ENCODE measurements at places on chromosomes 16 and 17.
A peak's percentile ranks its signal among the peaks of the same experiment; 100 is the strongest.

DNA sequence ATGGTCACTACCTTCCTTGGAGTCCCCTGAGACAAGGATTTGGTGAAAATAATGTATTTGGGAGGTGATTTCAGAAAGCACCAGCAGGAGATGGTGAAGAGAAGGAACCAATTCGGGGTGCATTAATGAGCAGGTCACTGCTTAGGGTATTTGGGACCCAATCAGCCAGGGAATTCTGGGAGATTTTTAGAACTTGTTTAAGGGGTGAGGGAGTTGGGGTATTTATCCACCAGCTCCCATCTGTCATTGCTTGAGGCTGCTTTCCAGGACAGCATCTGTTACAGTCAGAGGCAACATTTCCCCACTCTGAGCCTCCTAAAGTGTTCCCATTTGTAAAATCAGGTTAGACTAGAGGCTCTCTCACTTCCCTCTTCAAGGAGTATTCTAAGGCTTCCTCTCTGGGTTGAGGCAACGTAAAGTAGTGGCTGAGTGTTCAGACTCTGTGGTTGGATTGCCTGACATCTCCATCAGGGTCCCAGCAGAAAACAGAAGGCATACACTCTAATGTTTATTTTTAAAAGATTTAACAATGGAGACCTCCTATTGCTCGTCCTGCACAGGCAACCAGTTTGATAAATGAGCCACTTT lies 60.9 kb downstream of the CLEC19A start:
- DNase-seq = no peak

DNA sequence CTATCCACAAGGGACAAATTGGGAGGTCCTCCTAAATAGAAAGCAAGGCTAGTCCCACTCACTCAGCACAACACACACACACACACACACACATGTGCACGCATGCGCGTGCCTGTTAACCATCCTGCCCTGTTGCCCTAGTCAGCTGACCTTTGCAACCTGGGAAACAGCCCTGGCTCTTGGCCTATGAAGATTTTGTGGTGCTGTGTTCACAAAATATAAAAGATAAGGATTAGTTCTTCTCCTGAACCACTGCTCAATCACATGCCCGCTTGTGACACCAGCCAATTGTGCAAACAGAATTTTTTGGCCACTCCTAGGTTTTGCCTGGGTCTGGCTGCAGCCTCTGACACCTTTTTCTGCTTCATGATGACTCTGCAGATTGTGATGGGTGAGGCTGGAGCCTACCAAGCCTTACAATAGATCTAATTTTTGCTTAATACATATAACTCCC lies 3.3 kb upstream of the CES1 start:
- DNase-seq = no peak

DNA sequence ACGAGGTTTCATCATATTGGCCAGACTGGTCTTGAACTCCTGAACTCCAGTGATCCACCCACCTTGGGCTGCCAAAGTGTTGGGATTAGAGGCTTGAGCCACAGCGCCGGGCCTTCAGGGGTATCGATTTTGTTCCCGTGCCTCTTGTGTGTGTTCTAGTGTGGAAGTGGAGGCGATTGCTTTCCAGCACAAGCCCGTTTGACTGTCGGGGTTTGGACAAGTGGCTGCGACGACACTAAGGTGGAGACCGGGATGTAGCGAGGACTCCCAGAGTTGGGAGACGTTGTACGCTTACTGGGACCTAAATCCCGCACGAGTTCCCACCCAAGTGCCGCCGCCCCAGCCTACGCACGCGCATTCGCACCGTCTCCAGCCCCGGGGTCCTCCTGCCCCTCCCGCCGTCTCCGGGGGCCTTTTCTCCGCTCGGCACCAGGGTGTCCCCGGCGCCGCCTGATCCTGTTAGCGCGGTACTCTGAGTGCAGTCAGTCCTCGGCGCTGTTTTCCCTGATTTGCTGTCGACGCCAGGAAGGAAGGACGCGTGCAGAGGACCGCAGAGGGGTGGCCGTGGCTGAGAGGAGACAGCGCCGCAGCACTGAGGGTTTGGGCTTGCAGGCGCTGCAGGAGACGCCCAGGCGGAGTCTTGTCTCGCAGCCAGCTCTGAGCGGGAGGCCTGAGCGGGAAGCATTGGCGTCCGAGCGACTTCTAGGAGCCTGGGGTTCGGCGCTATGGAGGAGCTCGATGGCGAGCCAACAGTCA lies at the start of gene NUP85:
Gene NUP85 (plus strand): TSS at position 643 of the 756 bp plus-strand sequence. CDS start 83 bp downstream, at position 726.
- peak; percentile 87 for DNase-seq

GRCh38 chr17:82941021-82942001 lies 101.5 kb upstream of the ZNF750 start:
- no peak for DNase-seq

GRCh38 chr16:90011908-90012501 lies 7.3 kb downstream of the DBNDD1 start:
- no peak for DNase-seq

- DNase-seq = no peak
Measured at GRCh38 chr17:77432742-77433141, 292.0 kb downstream of the SEC14L1 start.

DNA sequence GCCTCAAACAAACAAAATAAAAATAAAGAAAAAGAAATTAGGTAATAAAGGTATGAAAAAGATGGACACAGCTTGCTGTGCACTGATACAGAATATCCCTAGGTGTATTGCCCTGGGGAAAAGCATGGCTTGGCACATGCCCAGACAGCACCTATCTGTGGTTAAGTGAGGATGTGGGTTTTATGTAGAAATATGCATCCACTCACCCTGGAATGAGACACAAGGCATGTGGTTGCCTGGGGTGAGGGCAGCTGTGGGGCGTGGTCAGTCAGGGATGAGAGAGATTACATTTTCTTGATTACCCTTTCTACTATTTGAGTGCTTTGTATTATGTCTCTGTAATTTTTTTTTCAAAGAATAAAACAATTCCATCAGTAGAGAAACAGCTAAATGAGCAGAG lies 6.9 kb downstream of the PLLP start:
- DNase-seq = no peak

GRCh38 chr16:77064037-77064436 lies 127.0 kb upstream of the MON1B start:
- DNase-seq = no peak

GRCh38 chr17:39092692-39093230 lies 58.7 kb downstream of the PLXDC1 start:
- no peak for DNase-seq

- no peak for DNase-seq
Measured at GRCh38 chr16:72996291-72997062, 51.5 kb downstream of the ZFHX3 start.

- no peak for DNase-seq
Measured at GRCh38 chr17:28228986-28229729, 89.8 kb upstream of the TMEM97 start.

DNA sequence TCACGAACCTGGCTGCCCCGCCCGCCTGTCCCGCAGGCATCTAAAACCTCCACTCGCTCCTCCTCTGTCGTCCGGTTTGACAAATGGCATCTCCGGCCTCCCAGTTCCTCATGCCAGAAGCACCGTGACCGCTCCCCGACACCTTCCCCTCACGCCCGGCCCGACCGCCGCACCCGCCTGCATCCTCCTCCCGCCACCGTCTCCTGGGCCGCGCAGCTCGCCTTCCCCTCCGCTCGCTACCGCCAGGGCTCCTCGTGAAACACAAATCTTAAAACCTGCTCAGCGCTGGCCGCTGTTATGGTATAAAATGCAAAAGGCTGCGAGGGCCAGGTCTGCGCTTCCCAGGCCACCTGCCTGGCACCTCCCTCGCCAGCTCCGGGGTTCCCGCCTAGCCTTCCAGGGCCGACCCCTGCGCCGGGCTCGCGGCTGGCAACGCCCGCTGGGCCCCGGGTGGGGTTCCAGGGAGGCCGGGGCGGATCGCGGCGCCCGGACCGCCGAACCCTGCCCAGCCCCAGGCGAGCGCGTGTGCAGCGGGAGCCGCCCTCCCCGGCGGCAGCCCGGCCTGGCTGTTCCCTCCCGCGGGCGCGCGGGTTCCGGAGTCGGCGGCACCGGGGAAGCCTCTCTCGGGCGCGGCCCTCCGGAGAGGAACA lies 488 bp downstream of the SPSB3 start:
- no peak for DNase-seq

DNA sequence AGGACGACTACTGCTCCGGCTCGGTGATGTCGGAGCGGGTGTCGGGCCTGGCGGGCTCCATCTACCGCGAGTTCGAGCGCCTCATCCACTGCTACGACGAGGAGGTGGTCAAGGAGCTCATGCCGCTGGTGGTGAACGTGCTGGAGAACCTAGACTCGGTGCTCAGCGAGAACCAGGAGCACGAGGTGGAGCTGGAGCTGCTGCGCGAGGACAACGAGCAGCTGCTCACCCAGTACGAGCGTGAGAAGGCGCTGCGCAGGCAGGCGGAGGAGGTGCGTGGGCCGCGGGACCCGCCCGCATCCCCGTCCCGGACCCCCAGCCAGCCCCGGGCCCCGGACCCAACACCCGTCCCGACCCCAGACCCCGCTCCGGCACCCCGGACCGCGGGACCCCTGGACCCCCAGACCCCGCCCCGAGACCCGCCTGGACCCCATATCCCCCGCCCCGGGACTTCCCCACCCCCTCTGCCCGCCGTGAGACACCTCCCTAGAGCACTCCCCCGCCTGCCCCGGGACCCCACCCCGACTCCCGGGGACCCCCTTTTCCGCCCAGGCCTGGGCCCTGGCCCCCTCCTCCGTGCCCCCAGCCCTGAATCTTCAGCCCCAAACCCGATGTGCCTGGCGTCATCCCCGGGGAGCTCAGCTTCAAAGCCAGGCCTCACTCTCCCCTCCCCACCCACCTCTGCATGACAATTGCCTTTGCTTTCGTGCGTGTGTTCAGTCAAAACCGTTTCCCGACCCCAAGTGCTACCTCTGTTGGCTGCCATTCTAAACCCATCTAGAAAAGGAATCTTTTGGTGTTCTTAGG lies 594 bp downstream of the MAPK8IP3 start:
- DNase-seq = no peak

GRCh38 chr17:44557651-44558285 lies 484 bp downstream of the FZD2 start:
- DNase-seq = no peak

DNA sequence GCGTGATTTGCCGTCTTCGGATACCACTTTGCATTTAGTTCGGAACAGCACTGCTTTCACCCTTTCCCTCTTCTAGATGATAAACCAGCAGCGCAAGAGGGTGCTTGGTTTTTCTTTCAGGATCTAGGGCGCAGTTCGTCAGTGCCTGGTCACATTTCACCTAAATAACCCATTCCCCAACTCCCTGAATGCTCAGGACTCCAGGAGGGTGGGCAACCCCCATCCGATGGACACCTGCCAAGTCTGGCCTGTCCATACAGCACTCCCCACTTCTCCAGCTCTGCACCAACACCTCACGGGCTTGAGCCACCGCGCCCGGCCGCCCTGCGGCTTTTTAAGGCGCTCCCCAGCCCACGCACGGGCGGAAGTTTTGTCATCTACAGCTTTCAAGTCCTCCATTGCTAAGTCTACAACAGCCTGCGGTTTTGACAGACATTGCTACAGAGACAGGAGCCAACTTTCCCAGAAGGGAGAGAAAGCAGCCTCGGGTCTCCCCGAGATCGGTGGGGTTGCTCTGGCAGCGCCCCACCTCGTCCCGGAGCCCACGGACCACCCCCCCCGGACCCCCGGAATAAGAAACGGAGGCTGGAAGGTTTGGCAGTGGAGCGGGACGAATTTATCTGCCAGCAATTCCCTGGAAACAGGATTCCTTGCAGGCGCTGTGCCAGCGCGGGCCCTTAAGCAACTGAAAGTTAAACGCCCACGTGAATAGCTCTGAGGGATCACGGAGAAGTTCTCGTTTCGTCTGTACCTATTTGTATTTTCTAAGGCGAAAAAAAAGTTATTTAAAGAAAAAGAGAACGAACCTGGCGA lies 38.6 kb upstream of the SLFN13 start:
- DNase-seq = no peak

GRCh38 chr16:55017321-55017720 lies 86.7 kb downstream of the IRX5 start:
- no peak for DNase-seq

GRCh38 chr17:34703533-34703932 lies 124.2 kb downstream of the TMEM132E start:
- DNase-seq = peak; percentile 70

GRCh38 chr17:65099941-65100315 lies 37.2 kb upstream of the RGS9 start:
- DNase-seq = no peak

DNA sequence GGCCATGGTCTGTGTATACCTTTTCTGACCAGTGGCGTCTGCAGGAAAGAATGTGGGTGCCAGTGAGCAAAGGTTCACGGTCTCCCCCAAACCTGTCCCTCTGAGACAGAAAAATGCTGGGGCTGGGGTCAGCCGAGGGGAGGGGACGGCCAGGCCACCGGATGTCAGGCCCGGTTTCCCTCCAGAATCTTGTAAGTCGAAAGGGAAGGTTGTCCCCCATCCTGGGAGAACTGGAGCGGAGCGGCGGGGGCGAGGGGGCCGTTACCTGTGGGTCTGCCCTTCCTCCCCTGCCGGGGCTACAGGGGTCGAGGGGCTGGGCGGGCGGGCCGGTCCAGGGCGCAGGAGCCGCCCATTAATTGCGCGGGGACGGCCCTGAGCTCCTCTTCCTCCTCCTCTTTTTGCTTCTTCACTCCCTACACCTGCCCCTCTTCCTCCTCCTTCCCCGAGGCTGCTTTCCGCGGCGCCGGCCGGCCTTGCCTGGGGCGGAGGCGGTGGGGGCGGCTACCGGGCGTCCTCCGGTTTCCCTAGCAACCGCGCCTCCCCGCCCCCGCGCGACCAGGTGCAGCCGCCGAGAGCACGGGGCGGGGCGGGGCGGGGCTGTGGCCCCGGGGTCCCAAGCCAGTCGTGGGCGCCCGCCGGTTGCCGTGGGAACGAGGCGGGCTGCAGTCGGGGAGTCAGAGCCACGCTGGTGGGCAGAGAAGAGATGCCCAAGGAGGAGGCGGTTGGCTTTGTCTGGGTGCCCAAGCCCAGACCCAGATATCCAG lies at the start of gene MARCHF10:
Gene MARCHF10 (minus strand): TSS at position 503 of the 764 bp plus-strand sequence. CDS start 6,579 bp downstream, outside the sequence.
- no peak for DNase-seq

DNA sequence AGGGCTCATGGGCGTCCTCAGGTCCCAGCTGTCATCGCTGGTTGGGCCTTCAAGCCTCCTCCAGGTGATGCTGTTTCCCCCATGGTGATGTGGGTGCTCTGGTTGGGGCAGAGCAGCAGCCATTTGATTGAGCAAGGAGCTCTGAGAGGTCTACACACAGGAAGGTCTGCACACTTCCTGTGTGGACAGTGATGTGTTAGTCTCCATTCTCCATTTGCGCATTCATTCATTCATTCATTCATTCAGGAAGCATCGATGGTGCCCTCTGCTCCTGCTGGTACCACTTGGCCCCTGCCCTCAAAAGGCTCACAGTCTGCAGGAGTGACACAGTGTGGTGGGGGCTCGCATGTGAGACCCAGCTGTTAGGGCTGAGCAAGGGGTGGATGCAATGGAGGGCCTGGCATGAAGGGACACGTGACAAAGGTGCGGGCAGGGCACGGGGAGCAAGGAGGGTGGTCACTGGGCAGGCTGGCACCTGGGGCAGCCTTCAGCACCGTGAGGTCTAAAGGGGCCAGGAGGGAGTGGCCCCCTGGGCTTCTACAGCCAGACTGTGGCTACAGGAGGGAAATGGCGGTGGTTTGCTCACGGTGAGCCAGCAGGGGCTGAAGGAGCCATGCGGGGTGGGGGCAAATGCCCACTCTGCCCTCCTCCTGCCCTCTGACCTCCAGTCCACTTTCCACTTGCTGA lies 1.5 kb downstream of the ADGRG3 start:
- DNase-seq = no peak

- no peak for DNase-seq
Measured at GRCh38 chr17:50834429-50835300, 721 bp upstream of the WFIKKN2 start.

GRCh38 chr17:63039899-63040602 lies 74.0 kb downstream of the TANC2 start:
- DNase-seq = no peak

GRCh38 chr17:45262516-45263476 lies 902 bp upstream of the SPATA32 start:
- no peak for DNase-seq

Measured in right renal pelvis (tissue), 4 donors.